ENCODE measurements at places on chromosomes 5 and 9. TPM values are rescaled to one million over a fixed set of nuclear protein-coding genes. Genes with fewer than 3 reads are reported as not detected.

- no peaks in the 10 kb centered on the region for H3K27me3 ChIP-seq
- H3K27ac ChIP-seq = no peak overlapping the region
- H3K36me3 ChIP-seq = no peaks in the 10 kb centered on the region
- peaks cover 5% of the 10 kb centered on the region for H3K4me1 ChIP-seq
- H3K4me3 ChIP-seq = no peak overlapping the region
Measured at GRCh38 chr5:89847743-89848142, 561.8 kb downstream of the CETN3 start.

- H3K4me1 ChIP-seq = no peaks in the 10 kb centered on the region
- DNase-seq = no peak
- no peak overlapping the region for H3K27ac ChIP-seq
- no peaks in the 10 kb centered on the region for H3K36me3 ChIP-seq
- no peak overlapping the region for H3K4me3 ChIP-seq
- peaks cover 4% of the 10 kb centered on the region for H3K27me3 ChIP-seq
Measured at GRCh38 chr9:109224751-109225150, 57.7 kb upstream of the FRRS1L start.

- no peak overlapping the region for H3K4me3 ChIP-seq
- no peak overlapping the region for H3K27ac ChIP-seq
- no peaks in the 10 kb centered on the region for H3K27me3 ChIP-seq
- peaks cover 46% of the 10 kb centered on the region for H3K4me1 ChIP-seq
Measured at GRCh38 chr5:119388619-119389190, 32.9 kb downstream of the TNFAIP8 start.

The DDX4 gene
- not detected for polyA plus RNA-seq

Data from heart right ventricle (tissue), 16 donors.